ENCODE measurements at places on chromosomes 11 and 22. TPM values are rescaled to one million over a fixed set of nuclear protein-coding genes. Genes with fewer than 3 reads are reported as not detected.

DNA sequence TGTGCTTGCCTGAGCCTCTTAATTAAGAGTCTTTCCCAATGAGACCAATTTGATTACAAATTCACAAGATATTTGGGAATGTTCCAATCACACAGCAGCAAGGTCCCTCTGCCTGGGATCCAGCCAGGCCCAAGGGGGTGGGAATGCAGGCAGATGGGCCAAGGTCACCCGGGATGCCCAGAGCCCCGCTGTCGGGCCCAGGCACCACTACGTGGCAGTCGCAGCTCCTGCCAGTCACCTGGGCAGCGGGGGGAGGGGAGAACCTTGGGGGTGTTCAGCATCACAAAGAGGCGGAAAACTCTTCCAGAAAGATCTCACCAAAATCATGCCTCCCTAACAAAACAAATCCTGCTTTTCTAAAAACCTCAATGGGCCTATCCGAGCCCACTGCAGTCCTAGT, 30.9 kb downstream of the PPM1F start:
- DNase-seq, result no peak

DNA sequence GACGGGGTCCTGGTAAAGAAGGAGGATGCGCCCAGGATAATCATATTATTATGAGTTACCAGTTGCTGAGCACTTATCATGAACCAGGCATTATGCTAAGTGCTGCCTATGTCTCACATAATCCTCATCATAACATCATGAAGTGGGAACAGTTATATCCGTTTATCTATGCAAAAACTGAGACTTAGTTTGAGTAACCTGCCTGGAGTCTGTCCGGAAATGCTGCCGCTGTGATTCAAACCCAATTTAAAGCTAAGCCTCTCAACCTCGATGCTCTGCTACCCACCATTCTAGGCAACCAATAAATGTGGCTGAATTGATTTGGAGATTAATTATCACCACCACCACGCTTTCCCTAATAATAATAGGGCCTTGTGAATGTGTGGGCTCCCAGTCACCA, 111.5 kb upstream of the CLMP start:
- no peak for DNase-seq

GRCh38 chr22:40446203-40446602, 75.8 kb downstream of the SGSM3 start:
- no peak for DNase-seq

DNA sequence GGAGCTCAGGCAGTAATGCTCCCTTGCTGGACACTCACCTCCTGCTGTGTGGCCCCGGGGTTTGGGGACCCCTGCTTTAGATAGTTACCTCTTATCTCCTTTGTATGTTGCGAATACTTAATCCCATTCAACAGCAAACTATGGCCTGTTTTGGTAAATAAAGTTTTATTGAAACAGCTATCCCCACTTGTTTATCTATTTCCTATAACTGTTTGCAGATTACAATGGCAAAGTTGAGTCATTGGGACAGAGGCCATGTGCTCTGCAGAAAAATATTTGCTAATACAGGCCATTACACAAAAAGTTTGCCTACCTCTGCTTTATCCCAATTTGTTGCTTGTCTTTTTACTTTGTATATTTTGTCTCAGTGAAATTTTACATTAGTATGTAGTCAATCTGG, 68.4 kb downstream of the CACNA1I start:
- DNase-seq, result no peak

DNA sequence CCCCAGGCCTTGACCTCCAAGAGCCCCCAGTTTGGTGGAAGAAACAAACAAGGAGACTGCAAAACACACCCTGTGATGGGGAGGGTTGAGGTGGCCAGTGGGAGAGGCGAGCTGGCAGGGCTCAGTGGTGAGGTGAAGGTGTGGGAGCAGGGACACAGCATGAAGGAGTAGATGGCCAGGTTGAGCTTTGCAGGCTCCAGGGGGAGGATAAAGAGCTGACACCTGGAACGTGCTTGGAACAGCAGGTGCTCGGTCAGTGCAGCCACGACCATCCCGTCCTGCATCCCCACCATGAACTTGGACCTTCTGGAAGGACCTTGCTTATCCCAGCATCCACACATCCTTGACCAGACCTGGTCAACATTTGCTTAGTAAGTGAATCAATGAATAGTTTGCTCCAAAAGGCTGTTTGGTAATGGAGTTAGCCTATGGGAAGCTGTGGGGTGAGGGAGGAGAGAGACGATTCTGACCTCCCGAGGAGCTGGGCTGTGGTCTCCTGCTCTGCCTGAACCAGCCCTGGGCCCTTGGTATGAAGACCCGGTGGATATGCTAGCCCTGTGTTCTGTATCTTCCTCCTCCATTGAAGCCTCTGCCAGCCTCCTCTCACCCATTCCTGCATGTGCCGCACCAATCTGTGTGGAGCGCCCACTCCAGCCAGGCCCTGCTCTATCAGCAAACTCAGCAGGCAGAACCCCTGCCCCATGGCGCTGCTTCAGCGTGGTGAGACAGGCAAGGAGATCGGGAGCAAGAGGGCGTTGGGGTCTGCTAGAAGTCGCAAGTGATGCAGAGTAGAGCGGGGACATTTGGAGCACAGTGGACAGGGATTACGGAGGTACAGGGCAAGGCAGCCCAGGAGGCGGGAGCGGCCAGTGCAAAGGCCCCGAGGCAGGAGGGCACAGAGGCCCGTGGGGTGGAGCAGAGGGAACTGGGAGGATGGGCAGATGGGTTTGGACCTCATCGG, 9.9 kb downstream of the LINC01488 start:
- DNase-seq, result no peak

- DNase-seq, result no peak
These were observed 1.6 kb upstream of the PLAAT4 start for GRCh38 chr11:63534895-63535461.

GRCh38 chr11:15114501-15115475, at the start of gene INSC:
TSS of gene INSC (plus strand) at chr11:15114923. CDS start at chr11:15149175, 34,252 bp downstream.
- no peak for DNase-seq

DNA sequence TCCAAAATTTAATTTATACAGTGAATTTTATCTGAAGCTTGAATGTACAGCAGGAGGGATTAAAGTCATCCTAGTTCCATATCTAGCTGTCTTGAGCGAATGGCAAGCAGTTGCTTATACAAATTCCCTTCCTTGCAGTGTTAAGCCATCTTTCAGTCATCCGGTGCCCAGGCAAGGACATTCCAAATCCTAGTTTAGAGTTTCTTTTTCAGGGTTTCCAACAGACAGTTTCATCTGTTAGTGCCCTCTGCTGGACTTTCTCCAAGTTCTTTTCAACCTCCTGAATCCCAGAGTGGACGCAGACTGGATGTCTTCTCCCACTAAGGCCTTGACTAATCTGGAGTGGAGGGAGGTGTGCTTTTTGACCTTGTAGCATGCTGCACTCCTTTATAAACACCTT, 45.4 kb downstream of the GRAMD1B start:
- no peak for DNase-seq

- DNase-seq, result no peak
These were observed 12.4 kb upstream of the PPM1F start for GRCh38 chr22:21964918-21965484.

DNA sequence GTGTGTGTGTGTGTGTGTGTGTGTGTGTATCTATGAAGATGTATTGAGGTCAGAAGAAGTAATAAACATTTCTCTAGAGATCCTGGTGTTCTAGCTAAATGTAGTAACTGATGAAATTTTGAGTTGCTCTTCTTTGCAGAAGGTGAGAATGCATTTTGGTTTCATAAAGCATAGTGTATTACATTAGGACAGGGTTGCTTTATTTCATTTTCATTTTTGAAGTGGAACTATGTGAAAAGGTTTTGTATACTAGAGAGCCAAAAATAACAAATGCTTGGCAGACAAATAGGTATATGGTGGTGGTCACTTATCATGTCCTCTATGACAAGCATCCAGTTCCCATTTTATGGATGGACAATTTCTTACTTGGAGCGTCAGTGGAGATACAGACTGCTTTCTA, 99.0 kb downstream of the CASP12 start:
- DNase-seq, result no peak

- no peak for DNase-seq
These were observed 4.4 kb downstream of the HINFP start for GRCh38 chr11:119125821-119126220.

- DNase-seq, result peak; percentile 42
These were observed 27.5 kb downstream of the KIAA0930 start for GRCh38 chr22:45212992-45213751.

DNA sequence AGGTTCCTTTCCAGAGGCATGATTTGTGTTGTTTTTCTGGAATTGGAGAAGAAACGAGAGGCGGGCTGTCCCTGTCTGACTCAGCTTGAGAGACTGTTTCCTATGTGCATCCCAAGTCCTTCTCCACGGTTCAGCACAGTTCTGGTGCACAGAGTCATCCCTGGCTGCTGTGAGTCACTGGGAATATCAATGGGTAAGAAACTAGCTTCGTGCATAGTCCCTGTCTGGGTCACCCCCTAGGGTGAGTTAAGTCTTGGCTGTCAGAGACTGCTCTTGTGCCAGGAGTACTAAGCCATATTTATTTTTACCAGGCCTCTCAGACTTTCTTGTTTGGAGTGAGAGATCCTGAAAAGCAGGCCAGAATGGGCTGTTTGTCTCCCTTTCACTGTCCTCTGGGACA, 2.4 kb upstream of the LRP4 start:
- peak; percentile 66 for DNase-seq

GRCh38 chr11:126518972-126519690, 163.6 kb downstream of the ST3GAL4 start:
- no peak for DNase-seq

DNA sequence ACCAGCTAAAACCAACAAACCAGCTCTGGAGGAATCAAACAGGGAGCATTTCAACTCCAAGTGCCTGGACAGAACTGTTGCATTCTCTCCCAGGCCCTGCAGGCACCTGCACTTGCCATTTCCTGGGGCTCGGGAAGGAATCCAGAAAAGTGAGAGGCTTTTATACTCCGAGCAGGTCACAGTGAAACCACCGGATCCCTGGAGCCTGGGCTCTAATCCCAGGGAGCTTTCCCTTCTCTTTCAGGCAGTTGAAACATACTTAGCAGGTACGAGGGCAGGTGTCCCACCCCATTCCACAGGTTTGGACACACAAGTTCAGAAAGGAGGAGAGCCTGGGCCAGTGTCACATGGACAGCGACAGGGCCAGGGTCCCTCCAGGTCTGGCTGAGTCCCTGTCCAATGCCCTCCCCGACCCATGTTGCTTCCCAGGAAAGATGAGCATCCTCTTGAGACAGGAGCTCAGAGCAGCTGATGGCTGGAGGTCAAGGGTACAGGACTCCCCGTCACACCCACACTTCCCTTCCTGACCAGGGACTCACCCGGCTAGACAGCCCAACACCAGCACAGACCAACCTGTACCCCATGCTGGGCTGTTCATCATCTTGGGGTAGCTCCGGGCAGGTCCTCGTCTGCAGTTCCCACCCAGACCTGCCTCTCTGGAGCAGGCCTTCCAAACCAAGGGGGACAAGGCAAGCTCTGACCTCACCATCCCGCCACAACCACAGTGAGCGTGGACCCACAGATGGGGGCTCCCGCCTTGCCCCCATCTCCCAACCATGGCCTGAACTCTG, 49.9 kb upstream of the CD5 start:
- DNase-seq, result no peak

GRCh38 chr11:94060401-94060800, 39.2 kb downstream of the HEPHL1 start:
- DNase-seq, result no peak

GRCh38 chr11:46948378-46949131, 12.0 kb downstream of the CSTPP1 start:
- DNase-seq, result no peak

GRCh38 chr11:2886191-2886894, 768 bp upstream of the CDKN1C start:
- DNase-seq, result peak; percentile 74

- DNase-seq, result no peak
These were observed 478.3 kb upstream of the ISX start for GRCh38 chr22:34587357-34588356.

GRCh38 chr11:30091246-30091645, 74.4 kb upstream of the KCNA4 start:
- no peak for DNase-seq

DNA sequence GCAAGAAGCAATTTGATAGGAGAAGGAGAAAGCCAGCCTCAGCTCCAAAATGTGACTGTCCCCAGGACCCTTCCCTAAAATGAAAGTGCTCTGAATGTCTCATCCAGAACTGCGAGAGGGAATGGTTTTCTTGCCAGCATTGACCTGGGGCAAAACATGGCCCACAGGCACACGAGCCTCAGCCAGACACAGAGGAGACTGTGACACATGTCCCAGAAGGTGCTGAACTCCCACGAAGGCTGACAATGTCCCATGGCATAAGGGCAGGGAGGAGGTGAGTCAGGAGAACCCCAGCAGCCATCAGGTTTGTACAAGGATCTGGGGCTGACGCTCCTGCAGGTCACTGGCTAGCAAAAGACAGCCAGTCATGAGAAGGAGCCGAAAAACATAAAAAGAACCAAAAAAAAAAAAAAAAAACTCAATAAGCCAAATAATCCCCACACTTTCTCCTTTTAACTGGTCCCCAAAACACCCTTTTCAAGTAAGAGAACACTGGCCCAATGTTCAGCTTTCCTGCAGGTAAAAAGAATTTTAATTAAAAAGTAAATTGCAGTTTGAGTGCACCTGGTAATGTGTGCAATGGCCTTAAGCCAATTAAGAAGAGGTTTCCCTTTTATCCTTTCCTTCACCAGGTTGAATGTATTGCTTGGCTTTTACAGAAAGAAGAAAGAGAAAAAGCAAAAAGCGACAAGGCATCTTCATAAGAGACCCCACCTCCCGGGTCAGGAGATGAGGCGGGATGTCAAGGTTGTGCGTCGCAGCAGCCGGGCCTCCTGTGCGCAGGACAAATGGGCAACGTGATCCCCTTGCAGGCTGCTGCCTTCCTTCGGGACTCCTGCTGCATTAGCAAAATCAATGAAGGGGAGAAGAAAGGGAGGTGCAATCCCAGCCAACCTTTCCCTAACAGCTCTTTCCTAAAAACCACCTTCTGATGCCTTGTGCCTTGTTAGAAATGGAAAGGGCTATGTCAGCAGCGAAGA, 43.6 kb downstream of the GALNT18 start:
- no peak for DNase-seq

EHD1 gene
- 78.7 TPM for total RNA-seq

PRG3 gene
- not detected for total RNA-seq

GRAMD4 gene
- total RNA-seq, result 10.8 TPM

FIBIN gene
- 7.4 TPM for total RNA-seq

All from uterus (tissue), 4 donors.